HFFc6 (cell line): ENCODE measurements at places on chromosomes 6 and 20.

DNA sequence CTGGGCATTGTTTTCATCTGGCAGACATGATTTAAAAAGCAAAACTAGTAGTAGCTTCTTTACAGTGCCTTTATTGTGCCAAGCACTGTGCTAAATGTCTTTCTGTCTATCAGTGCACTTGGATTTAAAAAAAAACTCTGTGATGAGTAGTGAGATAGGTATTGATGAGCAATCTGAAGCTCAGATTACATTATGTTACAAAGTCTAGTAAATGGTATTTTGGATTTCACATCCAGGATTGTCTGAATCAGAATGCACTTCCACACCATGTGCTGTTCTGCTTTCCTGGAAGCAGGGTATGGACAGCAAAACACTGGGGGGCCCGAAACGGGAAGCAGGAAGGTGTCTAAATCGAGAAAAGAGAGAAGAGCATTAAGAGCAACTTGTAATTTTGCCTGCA lies 103.4 kb upstream of the CCN2 start:
- no peaks in the 10 kb centered on the region for H3K27me3 ChIP-seq
- H3K27ac ChIP-seq = peak overlapping the region; percentile 84
- H3K36me3 ChIP-seq = peaks cover 10% of the 10 kb centered on the region
- peaks cover 71% of the 10 kb centered on the region for H3K4me1 ChIP-seq
- H3K4me3 ChIP-seq = peak overlapping the region; percentile 68

- peaks cover 25% of the 10 kb centered on the region for H3K4me1 ChIP-seq
- no peak for DNase-seq
Measured at GRCh38 chr6:129895692-129896091, 34.6 kb upstream of the TMEM244 start.

GRCh38 chr6:31581434-31582229 lies 592 bp downstream of the LTB start:
- H3K27me3 ChIP-seq = no peaks in the 10 kb centered on the region; the same call in 1 of the 2 replicates
- peak overlapping the region; percentile 80 for H3K27ac ChIP-seq
- H3K36me3 ChIP-seq = no peaks in the 10 kb centered on the region
- H3K4me3 ChIP-seq = peak overlapping the region; percentile 98

- no peak overlapping the region for H3K27ac ChIP-seq
- H3K4me3 ChIP-seq = no peak overlapping the region
- no peaks in the 10 kb centered on the region; the same call in 1 of the 2 replicates for H3K27me3 ChIP-seq
- no peak for DNase-seq
- H3K36me3 ChIP-seq = peaks cover 26% of the 10 kb centered on the region
Measured at GRCh38 chr20:58668901-58669286, 17.8 kb downstream of the STX16 start.

- no peaks in the 10 kb centered on the region; the same call in 1 of the 2 replicates for H3K27me3 ChIP-seq
- H3K27ac ChIP-seq = peak overlapping the region; percentile 99
- no peak for DNase-seq
- peaks cover 27% of the 10 kb centered on the region for H3K36me3 ChIP-seq
Measured at GRCh38 chr6:107956586-107957307, 1.3 kb downstream of the SEC63 start.

DNA sequence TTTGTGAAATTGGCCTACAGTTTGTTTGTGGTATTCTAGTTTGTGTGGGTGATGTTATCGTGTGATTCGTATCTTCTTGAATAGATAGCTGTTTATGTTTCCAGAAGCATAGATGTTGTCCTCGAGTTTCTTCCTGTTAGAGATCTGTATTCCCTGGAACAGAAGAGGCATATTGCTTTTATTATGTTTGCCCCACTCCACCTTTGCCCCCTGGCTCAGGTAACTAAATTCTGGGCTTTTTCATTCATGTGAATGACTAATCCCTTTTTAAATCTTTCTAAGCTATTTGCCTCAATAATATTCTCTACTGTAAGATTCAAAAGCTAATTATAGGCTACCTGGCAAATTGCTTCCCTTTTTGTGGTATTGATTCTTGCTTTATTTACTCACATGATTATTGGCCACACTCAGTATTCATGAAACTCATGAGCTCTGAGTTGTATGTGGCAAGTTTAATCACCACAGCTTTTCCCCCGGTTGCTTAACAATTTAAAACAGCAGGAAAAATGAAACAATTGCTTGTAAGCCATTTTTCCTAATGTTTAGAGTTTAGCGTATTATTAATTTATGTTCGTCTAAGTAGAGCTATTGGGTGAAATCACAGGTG lies 12.6 kb downstream of the RNF217 start:
- no peak overlapping the region for H3K4me3 ChIP-seq
- H3K27me3 ChIP-seq = no peaks in the 10 kb centered on the region; the same call in 1 of the 2 replicates
- no peak overlapping the region for H3K27ac ChIP-seq
- DNase-seq = no peak
- H3K36me3 ChIP-seq = peaks cover 40% of the 10 kb centered on the region

DNA sequence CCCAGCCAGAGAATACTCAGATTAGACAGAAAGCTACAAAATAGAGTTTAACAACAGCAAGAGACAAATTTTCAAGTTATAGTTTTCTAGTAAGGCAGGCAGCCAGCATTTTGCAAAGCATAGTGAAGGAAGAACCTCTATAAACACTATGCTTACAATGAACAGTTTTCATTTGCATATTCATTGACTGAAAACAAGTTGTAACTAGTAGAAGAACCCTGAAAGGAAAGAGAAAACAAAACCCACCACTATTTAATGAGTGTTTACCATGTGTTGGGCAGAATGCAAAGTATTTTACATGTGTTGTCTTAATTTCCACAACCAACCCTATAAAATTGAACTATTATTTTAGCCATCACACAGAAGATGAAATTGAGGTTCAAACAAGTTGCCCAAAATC lies 196.1 kb downstream of the UBE3D start:
- peaks cover 6% of the 10 kb centered on the region; the same call in 1 of the 2 replicates for H3K4me1 ChIP-seq
- no peak overlapping the region for H3K4me3 ChIP-seq
- no peak overlapping the region for H3K27ac ChIP-seq
- no peak for DNase-seq
- no peaks in the 10 kb centered on the region for H3K36me3 ChIP-seq

GRCh38 chr20:17816804-17817587 lies 117.2 kb downstream of the BANF2 start:
- peaks cover 2% of the 10 kb centered on the region for H3K27me3 ChIP-seq
- H3K27ac ChIP-seq = no peak overlapping the region

DNA sequence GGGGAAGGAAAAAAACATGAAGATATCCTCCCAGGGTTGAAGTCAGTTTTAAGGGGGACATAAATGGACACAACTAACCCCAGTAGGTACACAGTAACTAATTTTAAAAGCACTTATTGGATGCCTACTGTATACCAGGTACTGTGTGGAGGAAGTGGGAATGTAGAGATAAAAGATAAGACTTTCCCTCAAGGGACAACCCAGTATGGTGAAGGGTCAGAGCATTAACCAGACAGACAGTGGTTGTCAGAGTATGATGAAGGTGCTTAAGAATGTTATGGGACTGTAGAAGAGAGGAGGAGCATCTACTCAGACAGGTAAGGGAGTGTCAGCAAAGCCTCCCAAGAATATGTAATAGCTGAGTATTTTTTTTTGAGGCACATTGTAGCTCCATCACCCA lies 906 bp downstream of the ABCF1 start:
- H3K4me3 ChIP-seq = peak overlapping the region; percentile 93
- H3K27me3 ChIP-seq = peaks cover 2% of the 10 kb centered on the region
- peaks cover 7% of the 10 kb centered on the region for H3K36me3 ChIP-seq
- peak overlapping the region; percentile 96 for H3K27ac ChIP-seq
- no peak for DNase-seq

DNA sequence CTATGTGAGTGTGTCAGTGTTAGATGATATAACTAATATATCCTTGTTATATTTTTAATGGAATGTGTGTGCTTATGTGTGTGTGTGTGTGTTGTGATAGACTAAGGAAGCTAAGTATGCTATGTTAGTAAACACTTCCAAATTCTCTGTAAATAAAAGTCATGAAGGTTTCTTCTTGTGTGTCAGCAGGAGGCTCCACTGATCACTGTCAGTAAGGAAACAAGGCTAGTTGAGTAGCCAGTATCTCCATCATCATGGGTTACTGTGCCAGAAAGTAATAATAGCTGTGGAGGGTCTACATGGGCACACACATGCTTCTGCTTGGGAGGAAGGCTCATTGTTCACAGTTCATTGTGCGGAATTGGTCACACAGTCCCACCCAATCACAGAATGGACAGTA lies 302.8 kb upstream of the RNF217 start:
- 0 out of 2 replicates have a peak, but pooled peaks cover 4% of the 10 kb centered on the region for H3K36me3 ChIP-seq
- H3K27ac ChIP-seq = no peak overlapping the region
- DNase-seq = no peak
- H3K27me3 ChIP-seq = no peaks in the 10 kb centered on the region

GRCh38 chr6:36139991-36140710 lies 9.8 kb downstream of the MAPK13 start:
- DNase-seq = no peak
- no peaks in the 10 kb centered on the region for H3K27me3 ChIP-seq
- H3K27ac ChIP-seq = no peak overlapping the region
- H3K36me3 ChIP-seq = no peaks in the 10 kb centered on the region
- 0 out of 2 replicates have a peak, but pooled peaks cover 6% of the 10 kb centered on the region for H3K4me1 ChIP-seq
- no peak overlapping the region for H3K4me3 ChIP-seq

GRCh38 chr6:169559592-169559991 lies 142.2 kb downstream of the WDR27 start:
- peaks cover 21% of the 10 kb centered on the region for H3K4me1 ChIP-seq
- peaks cover 3% of the 10 kb centered on the region for H3K27me3 ChIP-seq
- no peak overlapping the region for H3K4me3 ChIP-seq
- H3K27ac ChIP-seq = no peak overlapping the region

DNA sequence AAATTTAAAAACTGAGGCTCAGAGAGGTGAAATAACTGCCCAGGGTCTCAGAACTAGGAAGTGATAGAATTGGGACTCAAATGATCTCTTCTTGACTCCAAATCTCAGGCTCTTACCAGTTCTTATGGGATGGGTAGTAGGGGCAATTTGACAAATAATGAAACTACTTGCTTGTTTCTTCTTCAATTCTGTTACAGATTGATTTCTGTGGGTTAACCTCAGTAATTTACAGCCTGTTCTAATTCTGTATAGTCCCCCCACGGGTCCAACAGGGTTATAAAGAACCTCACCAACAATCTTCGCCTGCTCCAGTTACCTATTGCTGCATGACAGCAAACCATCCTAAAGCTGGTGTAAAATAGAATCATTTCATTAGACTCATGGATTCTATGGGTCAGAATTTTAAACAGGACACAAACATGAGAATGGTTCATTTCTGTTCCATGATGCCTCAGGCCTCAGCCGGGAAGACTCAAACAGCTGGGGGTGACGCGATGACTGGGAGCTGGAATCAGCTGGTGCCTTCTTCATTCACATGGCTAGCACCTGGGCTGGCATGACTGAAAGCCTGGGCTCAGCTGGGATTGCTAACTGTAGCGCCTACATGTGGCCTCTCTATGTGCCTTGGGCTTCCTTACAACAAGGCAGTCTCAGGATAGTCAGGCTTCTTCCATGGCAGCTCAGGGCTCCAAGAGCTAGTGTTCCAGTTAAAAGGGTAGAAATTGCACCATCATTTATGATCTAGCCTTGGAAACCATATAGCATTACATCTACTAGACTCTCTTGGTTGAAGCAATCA lies 6.6 kb upstream of the WFDC2 start:
- H3K4me1 ChIP-seq = no peaks in the 10 kb centered on the region
- no peak for DNase-seq
- H3K36me3 ChIP-seq = no peaks in the 10 kb centered on the region

- H3K4me3 ChIP-seq = no peak overlapping the region
- no peak for DNase-seq
- H3K36me3 ChIP-seq = peaks cover 24% of the 10 kb centered on the region
- H3K27ac ChIP-seq = no peak overlapping the region
- H3K4me1 ChIP-seq = peaks cover 11% of the 10 kb centered on the region
- peaks cover 3% of the 10 kb centered on the region for H3K27me3 ChIP-seq
Measured at GRCh38 chr6:4861564-4861963, 85.4 kb downstream of the CDYL start.

GRCh38 chr20:47720636-47721427 lies 64.4 kb downstream of the SULF2 start:
- no peak overlapping the region for H3K4me3 ChIP-seq
- peaks cover 28% of the 10 kb centered on the region for H3K27me3 ChIP-seq
- no peak overlapping the region for H3K27ac ChIP-seq
- DNase-seq = peak; percentile 13
- H3K36me3 ChIP-seq = no peaks in the 10 kb centered on the region

DNA sequence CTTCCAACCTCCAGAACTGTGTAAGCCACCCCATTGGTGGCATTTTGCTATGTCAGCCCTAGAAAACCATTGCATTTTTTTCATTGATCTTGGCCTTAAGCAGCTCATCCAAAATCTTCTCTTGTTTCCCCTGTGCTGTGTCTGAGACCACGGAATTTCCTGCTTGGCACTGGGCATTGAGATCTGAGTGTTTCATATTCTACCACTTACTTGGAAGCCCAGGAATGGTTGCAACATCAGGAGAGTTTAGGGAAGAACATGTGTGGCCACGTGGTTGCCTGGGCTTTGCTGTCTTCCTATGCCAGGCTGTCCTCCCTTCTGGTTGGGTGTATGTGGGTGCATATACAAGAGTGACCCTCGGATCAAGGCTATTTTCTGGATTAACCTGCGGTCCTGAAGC lies 139.3 kb upstream of the PMEPA1 start:
- H3K4me3 ChIP-seq = no peak overlapping the region
- no peak overlapping the region for H3K27ac ChIP-seq
- DNase-seq = no peak
- H3K36me3 ChIP-seq = no peaks in the 10 kb centered on the region

- H3K27ac ChIP-seq = peak overlapping the region; percentile 91
- DNase-seq = no peak
- peaks cover 59% of the 10 kb centered on the region for H3K4me1 ChIP-seq
- no peaks in the 10 kb centered on the region; the same call in none of the 2 replicates for H3K27me3 ChIP-seq
- peaks cover 8% of the 10 kb centered on the region for H3K36me3 ChIP-seq
Measured at GRCh38 chr6:79076160-79076559, 1.9 kb downstream of the PHIP start.

DNA sequence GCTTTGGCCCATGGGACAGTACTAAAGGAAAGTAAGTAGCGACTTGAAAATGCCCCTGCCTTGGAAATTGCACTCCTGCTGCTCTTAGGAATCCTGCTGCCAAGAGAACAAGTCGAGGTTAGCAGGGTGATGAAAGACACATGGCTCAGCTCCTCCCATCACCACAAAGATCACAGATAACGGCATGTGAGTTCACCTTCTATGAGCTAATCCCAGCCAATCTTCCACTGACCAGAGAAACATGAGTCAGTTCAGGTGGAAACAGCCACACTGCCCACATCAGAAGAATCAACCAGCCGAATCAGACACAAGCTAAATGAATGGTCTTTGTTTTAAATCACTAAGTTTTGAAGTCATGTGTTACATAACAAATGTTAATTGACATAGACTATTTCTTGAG lies 106.3 kb downstream of the PRKN start:
- no peaks in the 10 kb centered on the region for H3K27me3 ChIP-seq
- no peak overlapping the region for H3K4me3 ChIP-seq
- H3K4me1 ChIP-seq = no peaks in the 10 kb centered on the region
- no peak overlapping the region for H3K27ac ChIP-seq
- no peaks in the 10 kb centered on the region for H3K36me3 ChIP-seq

DNA sequence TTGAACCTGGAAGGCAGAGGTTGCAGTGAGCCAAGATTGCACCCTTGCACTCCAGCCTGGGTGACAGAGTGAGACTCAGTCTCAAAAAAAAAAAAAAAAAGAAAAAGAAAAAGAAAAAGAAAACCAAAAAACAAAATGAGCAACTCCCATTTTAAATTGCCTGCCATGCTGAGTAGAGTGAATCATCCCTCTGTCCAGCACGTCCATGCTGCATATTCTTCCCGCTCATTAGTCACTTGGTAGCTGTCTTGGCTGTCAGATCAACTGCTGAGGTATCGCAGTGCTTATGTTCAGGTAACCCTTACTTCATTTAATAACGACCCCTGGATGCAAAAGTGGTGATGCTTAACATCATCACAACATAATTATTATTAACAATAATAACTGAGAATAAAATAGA lies 72.6 kb upstream of the RNF24 start:
- H3K36me3 ChIP-seq = no peaks in the 10 kb centered on the region
- H3K4me3 ChIP-seq = no peak overlapping the region
- peak; percentile 49 for DNase-seq
- H3K27ac ChIP-seq = 0 out of 2 replicates have a peak overlapping the region, but pooled peaks have one; percentile 31
- H3K4me1 ChIP-seq = peaks cover 62% of the 10 kb centered on the region
